Retina (tissue), 1 donor: ENCODE measurements at places on chromosomes 13 and 19.

- DNase-seq = no peak
Observed at GRCh38 chr19:33532859-33533460, 11.4 kb upstream of the PEPD start.

- no peak for DNase-seq
Observed at GRCh38 chr19:33390908-33391630, 17.6 kb downstream of the CEBPG start.

- DNase-seq = peak; percentile 79
Observed at GRCh38 chr19:41957838-41958366, 1.2 kb downstream of the RABAC1 start.

DNA sequence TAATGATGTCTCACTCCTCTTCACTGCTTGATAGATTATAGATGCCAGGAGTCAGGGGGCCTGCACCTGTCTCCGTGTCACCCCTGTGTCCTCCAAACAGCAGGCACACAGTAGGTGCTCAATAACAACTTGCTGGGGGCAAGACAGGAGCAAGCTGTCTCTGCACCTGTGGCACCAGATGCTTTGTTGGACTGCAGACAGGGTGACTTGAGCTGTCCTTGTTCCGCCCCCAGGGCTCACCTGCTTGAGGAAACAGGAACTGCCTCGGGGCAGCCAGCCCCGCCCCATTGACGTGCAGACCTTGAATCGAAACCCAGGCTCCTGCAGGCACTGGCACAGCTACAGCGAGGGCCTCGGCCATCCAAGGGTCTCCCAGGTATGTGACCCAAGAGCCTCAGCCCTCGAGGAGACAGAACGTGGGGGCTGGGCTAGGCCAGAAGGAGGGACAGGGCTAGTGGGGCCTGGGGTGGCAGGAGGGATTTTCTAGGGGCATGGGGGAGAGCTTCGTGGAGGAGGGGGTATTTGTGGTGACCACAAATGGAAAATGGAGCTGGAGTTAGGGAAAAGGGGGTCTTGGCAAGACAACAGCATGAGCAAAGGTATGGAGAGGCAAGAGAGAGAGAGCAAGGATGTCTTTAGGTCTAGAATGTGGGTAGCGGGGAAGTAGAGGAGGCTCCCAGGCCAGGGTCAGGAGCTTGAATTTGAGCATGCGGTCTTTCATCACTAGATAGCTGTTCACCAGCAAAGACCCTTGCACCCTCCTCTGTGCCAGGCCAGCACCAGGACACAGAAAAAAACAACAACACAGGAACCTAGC, at the start of gene HSH2D:
HSH2D (plus strand) TSS at position 287 of the 817 bp plus-strand sequence. CDS start 5,066 bp downstream, outside the sequence.
- no peak for DNase-seq

- DNase-seq = no peak
Observed at GRCh38 chr19:35168196-35168595, 13.7 kb downstream of the FXYD5 start.

GRCh38 chr19:7638802-7639465, 2.0 kb downstream of the STXBP2 start:
- DNase-seq = no peak

DNA sequence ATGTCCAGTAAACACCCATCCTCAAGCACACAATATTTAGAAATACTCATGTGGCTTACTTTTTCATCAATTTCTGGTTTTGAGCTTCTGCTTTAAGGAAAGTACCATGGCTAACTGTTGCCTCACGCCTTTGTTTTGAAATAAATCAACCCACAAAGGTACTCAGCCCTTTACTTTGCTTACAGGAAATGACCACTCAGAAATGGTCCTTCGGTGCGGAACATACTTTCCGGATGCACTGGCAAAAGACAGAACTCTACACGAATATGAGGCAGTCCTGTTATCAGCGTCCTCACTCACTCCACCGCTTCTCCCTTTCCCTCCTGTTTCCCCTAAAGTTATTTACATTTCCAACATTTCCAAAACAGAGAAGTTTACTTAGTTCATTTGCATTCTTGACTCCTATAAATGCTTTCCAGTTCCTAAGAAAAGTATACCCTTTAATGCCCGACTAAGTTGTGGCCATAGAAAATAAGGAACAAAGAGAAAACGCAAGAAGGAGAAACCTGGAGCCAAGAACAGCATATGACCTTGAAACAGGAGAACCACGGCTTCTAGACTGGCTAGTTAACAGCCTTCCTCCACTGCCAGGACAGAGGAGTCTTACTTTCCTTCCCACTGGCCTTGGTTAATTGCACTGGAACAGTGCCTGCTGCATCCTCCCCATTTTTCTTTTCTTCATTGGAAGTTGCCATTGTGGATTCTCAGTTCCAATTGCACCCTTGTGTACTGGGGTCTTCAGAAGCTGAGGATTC, 10.6 kb downstream of the FPR2 start:
- DNase-seq = no peak

DNA sequence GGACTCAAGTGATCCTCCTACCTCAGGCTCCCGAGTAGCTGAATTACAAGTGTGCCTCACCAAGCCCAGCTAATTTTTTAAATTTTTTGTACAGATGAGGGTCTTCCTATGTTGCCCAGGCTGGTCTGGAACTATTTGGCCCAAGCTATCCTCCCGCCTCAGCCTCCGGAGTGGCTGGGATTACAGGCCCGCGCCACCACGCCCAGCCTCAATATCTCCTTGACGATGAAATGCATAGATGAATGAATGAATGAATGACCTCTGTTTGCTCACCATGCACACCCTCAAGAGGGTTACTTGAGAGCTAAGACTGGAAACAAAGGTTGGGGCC, 14.9 kb upstream of the AP1M2 start:
- DNase-seq = no peak

DNA sequence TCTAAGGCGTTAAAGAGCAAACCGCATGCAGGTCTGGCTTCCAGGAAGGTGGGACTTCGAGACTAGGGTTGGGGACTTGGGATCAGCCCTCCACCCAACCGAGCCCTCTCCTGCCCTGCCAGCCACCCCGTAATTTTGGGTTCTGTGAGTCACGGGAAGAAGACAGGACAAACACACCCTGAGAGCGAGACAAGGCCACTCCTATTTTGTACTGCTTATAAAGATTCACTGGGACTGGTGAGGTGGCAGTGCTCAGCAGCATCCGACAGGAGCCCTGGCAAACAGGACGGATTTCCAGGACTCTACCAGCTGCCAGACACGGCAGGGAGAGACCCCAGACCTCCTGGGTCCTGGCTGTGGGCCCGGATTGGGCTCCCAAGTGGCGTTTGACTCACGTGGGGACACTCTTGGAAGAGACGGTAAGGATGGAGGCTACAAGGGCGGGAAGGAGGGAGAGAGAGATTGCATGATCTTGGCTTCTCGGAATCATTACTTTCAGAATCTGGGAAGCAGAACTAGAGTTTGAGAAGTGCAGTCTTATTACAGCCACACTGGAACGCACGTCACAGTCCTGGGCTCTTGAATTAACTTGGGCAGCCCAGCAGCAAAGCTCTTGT, at the start of gene C5AR2:
C5AR2 (plus strand) TSS at position 245 of the 617 bp plus-strand sequence. CDS start 8,625 bp downstream, outside the sequence.
- no peak for DNase-seq

DNA sequence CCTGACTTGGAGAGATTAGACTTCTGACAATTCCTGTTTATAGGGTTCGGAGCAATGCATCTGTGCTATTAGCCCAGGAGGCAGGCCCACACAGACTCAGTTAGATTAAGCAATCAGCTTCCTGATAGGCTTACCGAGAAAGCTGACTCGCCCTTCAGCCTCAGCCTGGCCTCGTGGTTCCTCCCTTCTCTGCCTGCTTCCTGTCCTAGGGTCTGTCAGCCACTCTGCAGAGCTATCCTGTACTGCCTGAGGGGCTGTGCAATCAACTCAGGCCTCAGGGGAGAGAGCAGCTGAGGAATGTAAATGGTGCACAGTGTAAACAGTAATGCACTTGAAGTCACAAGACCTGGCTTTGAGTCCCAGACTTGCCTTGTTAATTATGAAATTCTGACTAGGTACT, 30.7 kb downstream of the HTR2A start:
- DNase-seq = no peak

GRCh38 chr13:42628666-42629065, 54.7 kb downstream of the TNFSF11 start:
- no peak for DNase-seq

- DNase-seq = no peak
Observed at GRCh38 chr13:20168396-20168795, 7.5 kb upstream of the GJA3 start.

- DNase-seq = no peak
Observed at GRCh38 chr19:8611877-8612806, 1.6 kb upstream of the ADAMTS10 start.

- no peak for DNase-seq
Observed at GRCh38 chr19:50626011-50626410, 13.7 kb downstream of the SYT3 start.

DNA sequence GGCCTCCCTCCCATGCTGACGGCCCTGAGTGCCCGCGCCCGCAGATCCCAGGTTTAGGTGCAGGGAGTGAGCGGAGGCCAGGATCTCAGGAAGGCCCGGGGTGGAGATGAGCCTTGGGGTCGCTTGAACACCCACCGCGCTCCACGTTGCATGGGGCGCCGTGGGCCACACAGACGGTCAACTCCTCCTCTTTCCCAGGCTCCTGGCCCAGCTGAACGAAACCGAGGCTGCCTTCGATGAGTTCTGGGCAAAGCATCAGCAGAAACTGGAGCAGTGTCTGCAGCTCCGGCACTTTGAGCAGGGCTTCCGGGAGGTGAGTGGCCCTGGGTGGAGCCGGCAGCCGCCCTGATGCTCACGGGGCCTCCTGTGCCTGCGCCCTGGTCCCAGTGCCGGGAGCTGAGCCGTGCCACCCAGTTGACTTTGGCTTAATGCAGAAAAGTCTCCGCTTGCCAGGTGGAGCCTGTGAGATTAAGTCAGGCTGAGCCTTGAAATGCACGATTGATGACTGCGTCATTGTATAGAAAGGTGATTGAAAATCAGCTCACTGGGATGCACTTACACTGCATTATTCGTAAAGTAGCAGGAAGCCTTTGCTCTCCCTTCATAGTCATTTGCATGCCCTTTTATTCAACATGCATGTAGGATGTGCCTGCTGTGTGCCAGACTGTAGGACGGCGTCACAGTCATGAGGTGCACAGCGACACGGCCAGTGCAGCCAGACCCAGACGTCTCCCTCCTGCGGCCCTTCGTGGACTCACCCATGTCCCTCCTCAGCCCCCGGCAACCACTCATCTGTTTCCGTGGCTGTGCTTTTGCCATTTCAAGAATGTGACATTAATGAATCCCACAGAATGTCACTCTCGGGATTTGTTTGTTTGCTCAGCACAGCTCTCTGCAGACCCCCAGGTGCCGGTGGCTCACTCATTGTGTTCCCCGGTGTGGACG, 35.5 kb upstream of the F7 start:
- no peak for DNase-seq

DNA sequence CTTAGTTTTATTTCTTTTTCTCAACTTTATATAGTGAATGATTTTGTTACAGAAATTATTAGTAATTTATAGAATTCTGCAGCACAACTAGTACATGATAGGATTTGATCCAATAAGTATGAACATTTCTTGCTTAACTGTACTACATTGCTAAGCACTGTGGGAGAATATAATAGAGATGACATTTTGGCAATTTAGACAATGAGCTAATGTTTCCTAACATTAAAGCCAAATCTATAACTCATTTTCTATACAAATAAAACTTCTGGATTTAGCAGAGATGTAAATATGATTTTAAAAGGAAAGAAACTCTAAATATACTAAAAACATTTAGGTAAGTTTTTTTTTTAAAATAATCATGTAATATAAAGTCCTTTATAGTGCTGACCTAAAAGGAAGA, 87.3 kb downstream of the FNDC3A start:
- no peak for DNase-seq

GRCh38 chr13:102038787-102039186, 363.1 kb downstream of the FGF14 start:
- no peak for DNase-seq

DNA sequence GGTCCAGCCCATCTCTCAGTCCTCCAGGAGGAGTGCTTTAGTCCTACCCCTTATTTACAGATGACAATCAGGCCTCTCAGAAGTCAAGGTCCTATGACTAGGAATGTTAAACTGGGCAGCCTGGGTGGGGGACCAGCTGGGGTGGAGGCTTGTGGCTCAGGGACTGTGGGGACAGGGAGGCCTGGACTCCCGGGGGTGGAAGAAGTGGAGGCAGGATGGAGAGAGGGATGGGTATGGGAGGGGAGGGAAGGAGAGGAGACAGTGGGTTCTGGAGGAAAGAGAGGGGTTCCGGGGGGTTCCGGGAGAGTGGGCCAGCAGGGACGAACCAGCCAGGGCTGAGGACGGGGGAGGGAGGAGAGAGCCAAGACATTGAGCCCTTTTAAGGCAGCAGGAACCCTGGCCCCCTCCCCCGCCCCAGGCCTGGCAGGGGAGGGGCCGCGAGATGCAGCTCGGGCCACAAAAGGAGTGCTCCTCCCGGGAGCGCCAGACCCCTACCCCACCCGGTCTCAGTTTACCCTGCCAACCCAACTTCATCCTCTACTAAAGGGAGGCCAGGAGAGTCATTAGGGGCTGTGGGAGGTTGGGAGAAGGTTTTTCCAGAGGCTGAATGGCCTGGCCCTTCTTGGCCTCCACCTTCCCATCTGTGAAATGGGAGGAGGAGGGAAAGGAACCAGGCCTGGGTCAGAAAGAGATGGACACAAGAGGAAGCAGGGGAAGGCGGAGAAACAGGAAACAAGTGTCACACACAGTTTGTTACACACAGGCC, 1.7 kb downstream of the DMPK start:
- no peak for DNase-seq

GRCh38 chr19:2015608-2015950, at the start of gene BTBD2:
Gene BTBD2, minus strand, starts transcription at chr19:2015714. Its CDS starts 11 bp downstream, at chr19:2015703.
- DNase-seq = no peak

GRCh38 chr19:40827386-40828247, 22.6 kb downstream of the CYP2A6 start:
- no peak for DNase-seq

- DNase-seq = no peak
Observed at GRCh38 chr19:1136201-1136600, 32.4 kb downstream of the GPX4 start.

- DNase-seq = peak; percentile 68
Observed at GRCh38 chr19:8631425-8631819, 989 bp downstream of the NFILZ start.

DNA sequence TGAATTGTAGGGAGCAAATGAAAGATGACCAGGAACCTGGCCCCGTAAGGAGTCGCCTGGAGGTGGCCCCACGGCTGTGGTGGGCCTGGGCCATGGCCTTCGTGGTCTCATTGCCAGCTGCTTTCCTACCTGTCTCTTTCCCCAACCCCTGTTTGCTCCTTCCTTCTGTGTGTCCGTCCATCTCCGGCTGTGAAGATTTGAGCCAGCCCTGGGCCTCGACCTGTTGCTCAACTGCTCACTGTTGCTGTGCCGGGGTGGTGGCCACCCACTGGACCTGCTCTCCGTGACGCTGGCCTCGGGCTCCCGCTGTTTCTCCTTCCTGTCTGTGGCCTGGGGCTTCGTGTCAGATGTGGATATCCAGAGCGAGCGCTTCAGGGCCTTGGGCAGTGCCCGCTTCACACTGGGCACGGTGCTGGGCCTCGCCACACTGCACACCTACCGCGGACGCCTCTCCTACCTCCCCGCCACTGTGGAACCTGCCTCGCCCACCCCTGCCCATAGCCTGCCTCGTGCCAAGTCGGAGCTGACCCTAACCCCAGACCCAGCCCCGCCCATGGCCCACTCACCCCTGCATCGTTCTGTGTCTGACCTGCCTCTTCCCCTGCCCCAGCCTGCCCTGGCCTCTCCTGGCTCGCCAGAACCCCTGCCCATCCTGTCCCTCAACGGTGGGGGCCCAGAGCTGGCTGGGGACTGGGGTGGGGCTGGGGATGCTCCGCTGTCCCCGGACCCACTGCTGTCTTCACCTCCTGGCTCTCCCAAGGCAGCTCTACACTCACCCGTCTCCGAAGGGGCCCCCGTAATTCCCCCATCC, 8.5 kb downstream of the DBP start:
- DNase-seq = no peak

- DNase-seq = no peak
Observed at GRCh38 chr19:51621178-51621577, 9.0 kb downstream of the SIGLEC5 start.
